Activated T-helper 1 cell treated with anti-CD3 and anti-CD28 coated beads, Interleukin-2, amount 50 U/mL, for 16 hours (primary cell): ENCODE measurements at places on chromosomes 1 and 21.

DNA sequence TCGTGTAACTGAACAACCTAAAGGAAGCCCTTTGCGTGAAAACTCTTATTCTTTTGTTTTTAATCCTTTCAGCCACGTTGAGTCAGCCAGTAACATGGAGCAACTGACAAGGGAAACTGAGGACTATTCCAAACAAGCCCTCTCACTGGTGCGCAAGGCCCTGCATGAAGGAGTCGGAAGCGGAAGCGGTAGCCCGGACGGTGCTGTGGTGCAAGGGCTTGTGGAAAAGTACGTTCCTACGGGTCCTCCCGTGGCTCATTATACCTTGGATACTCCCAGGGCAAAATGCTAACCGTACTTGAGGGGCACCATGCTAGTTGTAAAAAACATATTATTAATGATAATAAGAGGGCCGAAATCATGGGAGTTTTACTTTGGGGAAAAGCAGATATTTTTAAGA lies 49.4 kb downstream of the LAMC2 start:
- DNase-seq, result no peak

GRCh38 chr1:247538561-247538960 lies 2.3 kb upstream of the OR2C3 start:
- DNase-seq, result no peak

DNA sequence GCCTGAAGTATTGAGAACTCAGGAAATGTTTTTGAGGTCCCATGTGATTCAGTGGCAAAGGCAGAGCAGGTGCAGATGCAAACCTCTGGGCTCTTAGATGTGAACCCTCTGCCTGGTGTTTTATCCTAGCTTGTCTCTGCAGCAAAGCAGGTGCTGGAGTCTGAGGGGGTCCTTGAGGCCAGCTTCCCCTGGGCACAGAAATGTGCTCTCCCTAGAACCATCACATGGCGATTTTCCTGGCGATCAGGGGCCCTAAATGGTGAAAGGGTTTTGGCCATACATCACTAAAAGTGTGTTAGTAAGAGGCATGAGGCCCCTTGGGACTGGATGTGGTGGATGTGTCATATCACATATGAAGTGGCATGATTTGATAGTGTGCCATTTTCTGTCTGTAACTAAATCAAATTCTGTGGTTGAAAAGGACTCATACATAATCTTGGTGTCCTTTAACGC lies 144.8 kb downstream of the ST6GALNAC3 start:
- no peak for DNase-seq

DNA sequence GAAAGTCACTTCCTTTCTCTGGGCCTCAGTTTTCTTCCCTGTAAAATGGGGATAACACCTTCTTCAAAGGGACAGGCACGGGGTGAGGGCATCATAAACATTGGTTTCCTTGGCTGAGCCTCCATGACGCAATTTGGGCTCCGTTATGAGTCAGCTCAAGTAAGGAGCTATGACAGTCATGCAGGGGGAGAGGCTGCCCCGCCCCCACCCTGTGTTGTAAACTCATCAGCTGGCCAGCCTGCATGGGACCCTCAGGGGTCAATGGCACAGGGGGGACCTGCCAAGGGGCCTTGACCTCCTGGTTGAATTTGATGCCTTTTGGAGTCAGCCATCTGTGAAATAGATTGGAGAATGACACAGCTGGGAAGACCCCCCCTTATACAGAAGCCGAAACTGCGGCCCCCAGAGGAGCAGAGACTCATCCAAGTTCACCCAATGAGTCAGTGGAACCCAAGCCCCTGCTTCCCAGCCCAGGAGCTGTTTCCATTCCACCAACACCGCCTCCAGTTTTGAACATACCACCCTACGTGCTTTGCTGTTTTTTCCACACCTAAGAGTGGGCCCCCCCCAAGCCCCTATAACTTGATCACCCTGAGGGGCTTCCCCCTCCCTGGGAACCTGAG lies 36.8 kb upstream of the RUNX3 start:
- DNase-seq, result peak; percentile 50

GRCh38 chr21:38236232-38236631 lies 20.6 kb upstream of the KCNJ15 start:
- DNase-seq, result no peak

DNA sequence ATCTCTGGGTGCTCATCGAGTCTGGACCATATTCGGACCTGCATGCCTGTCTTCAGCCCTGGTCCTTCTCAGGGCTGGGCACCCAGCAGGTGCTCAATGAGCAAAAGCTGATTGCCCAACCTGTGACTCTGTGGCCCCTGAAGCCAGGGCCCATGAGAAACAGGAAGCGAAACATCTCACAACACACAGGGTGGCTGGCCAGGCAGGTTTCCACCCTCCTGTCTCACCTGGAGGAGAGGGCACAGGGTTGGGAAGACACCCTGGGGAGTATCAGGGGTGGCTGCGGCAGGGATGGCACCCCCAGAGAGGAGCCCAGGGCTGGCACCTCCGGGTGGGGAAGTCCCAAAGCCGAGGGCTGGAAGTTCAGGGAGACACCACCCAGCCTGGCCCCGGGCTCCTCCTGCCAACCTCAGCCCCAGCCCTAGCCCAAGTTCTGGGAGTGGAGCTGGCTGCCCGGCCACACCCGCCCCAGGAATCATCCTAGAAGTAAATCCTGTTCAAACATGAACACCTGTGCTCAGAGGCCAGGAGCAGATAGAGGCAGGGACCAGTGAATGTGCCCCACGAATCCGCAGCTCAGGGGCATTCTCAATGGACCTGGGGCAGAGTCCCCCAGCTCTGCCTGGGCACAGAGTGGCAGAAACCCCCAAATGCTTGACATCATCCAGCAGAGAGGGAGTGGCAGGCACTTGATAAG lies 54.6 kb downstream of the RAP1GAP start:
- DNase-seq, result no peak

GRCh38 chr1:7478809-7479499 lies 292.1 kb upstream of the VAMP3 start:
- DNase-seq, result no peak

DNA sequence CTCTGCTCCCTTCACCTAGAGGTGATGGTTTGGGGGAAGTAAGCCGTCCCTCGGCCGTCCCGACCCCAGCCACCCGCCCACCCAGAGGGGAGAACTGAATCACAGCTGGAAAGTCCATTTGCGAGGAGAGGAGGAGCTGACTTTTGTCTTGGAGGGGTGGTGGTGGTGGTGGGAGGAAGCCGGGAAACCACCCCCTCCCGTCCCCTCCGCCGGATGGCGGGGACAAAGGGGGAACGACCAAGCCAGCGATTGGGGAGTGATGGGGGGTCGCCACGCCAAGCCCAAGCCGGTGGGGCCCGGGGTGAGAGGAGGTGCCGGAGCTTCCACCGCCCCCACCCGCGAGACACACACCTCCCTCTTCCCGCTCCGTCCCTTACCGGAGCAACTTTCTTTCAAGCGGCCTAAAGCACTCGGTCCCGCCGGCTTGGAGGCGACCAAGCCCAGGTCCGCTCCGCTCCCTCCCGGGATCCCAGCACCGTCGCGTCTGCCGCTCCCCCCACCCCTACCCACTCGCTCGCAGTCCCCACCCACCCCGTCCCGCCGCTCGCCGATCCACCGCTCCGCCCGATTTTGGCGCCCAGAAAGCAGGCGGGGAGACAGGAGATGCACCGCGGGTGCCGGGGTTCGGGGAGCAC lies 540 bp downstream of the ARHGEF2 start:
- DNase-seq, result no peak

- no peak for DNase-seq
These were observed 623.2 kb downstream of the LMO4 start for GRCh38 chr1:87951852-87952251.

DNA sequence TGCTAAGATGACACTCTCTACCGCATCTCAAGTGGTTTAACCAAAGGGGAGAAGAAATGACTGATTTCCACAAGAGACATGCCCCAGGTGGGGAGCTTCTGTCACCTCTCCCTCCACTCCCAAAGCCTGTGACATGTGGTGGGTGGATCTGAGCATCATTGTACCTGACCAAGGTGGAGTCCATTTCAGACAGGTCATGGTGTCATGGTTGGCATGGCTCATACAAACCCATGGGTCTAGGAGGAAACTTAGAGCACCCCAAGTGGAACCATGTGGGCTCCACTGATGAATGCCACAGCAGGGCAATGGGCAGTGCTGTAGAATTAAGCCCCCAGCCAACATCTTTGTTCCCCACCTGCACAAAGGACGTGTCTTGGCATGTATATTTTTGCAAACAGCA lies 131.5 kb upstream of the EDN2 start:
- DNase-seq, result no peak

DNA sequence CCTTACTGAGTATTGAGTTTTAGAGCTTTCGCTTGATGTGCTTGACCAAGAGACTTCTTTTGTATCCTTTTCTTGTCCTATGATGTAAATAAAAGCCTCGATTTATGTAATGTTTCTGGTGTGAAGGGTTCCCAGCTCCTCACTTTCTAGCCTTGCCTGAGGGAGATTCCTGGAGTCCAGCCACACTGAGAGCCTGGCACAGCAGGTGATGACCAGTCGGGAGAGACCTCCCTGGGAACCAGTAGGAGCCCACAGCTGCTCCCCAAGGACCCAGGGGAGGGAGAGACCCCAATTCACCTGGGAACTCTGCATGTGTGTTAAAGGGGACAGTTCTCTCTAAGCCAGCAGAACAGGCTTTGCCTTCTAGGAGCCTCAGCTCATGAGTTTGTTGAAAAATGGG lies 8.9 kb downstream of the C1orf115 start:
- DNase-seq, result no peak

DNA sequence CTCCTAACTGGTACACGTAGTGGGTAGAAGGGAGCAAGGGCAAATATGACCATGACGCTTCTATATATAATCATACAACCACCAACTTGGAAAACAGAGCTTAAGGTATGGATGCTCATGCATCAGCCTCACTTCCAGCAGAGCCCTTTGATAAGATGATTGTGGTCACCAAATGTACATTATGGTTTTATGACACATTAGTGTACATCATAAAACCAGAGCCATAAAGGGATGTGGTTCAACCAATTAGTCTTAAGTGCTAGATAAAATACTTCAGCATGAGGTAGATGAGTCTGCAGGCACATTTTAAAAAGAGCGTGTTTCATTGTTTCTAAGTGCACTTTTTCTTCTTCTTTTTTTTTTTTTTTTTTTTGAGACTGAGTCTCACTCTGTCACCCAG lies 43.7 kb downstream of the NIBAN1 start:
- DNase-seq, result no peak

- no peak for DNase-seq
These were observed 112.1 kb downstream of the PHTF1 start for GRCh38 chr1:113647164-113647563.

GRCh38 chr1:32272557-32273390 lies 19.1 kb upstream of the HDAC1 start:
- DNase-seq, result no peak
